ENCODE measurements at places on chromosomes 5 and 9.

DNA sequence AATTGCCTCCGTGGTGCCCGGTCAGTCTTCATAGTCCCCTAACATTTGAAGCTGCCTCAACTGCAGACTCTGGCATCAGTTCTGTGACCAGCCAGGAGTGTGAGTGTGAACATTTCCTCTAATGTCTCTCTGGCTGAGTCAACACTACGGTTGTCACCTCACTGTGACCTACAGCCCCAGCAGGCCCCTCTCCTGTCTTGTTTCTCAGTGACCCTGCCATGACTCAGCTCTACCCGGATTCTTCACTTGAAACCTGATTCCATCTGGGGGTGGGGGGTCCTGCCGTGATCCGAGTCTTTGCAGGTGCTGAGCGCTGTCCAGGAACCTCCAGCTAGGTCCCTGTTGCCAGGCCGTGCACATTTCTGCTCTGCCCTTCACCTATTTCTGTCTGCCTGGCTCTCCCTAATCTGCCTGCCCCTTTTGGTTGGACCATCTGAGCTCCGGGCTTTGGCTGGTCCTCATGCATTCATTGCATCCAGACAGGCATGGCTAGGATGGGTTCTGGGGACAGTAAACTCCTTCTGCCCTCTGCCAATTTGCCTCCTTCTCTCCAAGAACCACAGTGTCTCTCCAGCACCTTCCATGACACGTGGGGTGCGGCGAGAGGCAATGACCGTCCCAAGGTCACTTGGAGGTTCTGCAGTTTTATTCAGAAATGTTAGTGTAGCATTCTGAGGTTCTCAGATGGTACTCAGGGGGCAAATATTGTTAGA, 24.2 kb downstream of the STC2 start:
- no peak for DNase-seq

GRCh38 chr9:128093011-128093410, 25.0 kb downstream of the SLC25A25 start:
- no peak for DNase-seq

DNA sequence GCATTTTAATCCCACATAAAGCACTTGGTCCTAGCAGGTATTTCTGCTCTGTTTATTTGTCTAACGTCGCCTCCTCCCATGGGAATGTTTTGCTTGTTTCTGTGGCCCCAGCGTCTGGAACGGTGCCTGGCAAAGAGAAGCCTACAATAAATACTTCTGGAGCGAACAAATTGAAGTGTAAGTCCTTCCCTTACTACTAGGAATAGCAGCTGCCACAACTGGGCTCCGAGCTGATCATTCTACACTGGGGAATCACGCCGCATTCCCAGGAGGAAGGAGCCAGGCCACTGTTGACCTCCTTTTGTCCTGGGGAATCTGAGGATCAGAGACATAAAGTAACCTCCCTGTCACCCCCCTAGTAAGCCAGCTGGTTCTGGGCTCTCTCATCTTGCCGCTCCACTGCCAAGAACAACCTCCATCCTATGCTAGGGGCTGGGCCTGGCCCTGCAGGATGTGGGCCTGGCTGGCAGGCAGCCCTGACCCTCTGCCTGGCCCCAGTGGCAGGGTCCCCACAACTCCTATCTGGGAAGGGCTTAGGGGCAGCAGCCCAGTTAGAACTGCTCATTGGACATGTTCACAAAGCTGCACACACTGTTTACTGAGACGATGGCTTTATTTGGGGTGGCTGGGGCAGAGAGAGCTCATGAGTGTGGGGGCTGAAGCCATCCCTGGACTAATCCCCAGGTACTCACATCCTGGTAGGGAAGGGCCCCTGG, 82.8 kb downstream of the GTF3C4 start:
- DNase-seq, result no peak

DNA sequence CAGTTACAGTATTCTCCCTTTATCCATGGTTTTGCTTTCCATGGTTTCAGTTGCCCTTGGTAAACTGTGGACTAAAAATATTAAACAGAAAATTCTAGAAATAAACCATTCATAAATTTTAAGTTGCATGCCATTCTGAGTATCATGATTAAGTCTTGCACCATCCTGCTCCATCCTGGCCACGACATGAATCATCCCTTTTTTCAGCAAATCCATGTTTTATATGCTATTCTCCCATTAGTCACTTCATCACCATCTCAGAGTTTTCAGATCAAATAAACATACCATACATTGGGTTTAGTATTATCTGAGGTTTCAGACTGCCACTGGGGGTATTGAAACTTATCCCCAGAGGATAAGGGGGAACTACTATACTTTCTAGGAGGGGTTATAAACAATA, 234.4 kb upstream of the ATP10B start:
- no peak for DNase-seq

GRCh38 chr9:134402182-134402581, 75.9 kb downstream of the RXRA start:
- DNase-seq, result no peak

All from stimulated activated CD4-positive, alpha-beta T cell treated with anti-CD3 and anti-CD28 coated beads, Interleukin-15, amount 100 ng/mL, for 48 hours (primary cell).